ENCODE measurements at places on chromosomes 4 and X.

DNA sequence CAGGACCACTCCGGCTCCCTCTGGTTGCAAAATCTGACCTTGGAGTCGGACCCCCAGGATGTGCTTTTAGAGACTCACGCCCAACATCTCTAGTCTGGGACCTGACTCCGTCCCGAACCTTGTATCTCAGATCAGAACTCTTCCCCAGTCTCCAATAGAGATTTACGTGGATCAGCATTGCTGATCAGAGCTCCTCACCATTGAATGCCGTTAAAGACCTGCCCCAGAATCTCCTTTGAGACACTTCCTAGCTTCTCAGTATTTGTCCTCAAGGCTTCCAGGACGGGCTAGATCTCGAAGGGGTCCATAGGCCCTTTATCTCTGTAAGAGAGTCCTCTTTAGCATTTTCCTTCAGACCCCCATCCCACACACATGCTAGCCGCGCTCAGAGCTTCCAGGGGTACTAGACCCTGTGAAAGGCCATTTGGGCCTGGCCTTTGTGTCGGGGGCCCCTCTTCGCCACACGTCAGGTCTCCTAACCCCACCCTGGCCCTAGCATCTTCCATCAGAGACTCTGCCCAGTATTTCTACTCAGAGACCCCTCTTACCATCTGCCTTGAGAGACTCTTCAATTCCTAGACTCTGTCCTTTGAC, 662 bp downstream of the UBA1 start:
- no peak for DNase-seq

- no peak for DNase-seq
Measured at GRCh38 chrX:1093586-1094421, 118.6 kb downstream of the CRLF2 start.

GRCh38 chr4:89213382-89213701, 94.3 kb downstream of the GPRIN3 start:
- DNase-seq, result no peak

DNA sequence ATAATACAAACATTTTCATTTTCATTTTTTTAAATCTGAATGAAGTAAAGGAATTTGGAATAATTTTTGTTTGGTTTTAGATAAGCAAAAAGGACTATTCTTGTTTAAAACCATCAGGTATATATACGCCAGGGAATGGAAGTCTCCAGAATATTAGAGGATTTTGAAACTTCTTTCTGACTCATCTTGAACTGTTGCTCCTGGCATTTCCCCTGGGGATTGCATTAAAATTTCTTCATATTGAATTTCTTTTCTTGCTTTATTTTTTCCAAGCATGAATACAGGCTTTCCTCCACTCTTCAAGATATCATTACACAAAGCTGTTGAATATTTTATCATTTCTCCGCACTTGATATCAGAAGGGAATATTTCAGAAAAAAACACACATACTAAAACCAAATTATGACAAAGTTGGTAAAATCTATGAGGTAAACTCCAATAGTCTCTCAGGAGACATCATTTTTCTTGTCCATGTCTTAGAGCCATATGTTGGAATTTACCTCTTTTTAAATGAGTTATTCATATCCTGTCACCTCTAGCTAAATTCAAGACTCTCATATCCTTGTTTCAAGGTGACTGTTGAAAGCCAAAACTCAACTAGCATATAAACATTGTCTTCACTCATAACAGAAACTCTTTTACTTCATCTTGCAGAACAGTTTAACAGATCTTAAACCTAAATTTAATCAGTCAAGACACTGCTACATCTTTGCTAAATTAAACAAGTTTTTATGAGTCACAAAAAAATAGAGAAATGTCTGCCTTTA, 20.7 kb upstream of the CSN1S1 start:
- DNase-seq, result no peak

DNA sequence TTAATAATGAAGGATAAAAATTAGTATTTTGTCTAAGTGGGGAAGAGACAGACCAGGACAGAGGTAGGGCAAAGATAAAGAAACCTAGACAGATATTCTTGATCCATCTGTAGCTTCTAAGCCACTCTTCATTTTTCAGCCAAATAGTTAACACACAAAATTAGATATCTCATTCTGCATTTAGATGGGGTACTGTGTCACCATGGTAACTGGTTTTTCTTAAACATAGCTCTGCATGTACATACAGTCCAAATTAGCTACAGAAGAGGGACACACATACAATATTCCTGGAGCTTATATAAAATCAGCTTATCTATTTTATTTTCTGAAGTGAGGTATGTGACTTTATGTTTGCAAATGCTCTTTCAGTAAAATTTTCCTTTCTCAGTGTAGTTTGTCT, 393.7 kb downstream of the PPP3CA start:
- no peak for DNase-seq

DNA sequence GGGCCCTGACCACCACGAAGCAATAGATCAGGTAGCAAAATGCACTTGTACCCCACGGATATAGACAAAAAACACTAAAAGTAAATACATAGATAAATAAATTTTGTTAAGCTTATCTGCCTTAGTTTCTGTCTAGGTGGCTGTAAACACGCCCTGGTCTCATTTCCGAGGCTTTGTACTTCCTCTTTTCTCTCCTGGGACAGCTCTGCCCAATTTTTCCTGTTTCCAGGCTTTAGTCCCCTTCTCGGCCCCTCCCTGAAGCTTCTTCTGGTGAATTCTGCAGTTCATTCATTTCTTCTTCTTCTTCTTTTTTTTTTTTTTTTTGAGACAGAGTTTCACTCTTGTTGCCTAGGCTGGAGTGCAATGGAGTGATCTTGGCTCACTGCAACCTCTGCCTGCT, 73.4 kb upstream of the STOX2 start:
- no peak for DNase-seq

Measured in anterior cingulate cortex (tissue), 58 donors.